Activated CD8-positive, alpha-beta T cell treated with anti-CD3 and anti-CD28 coated beads, Interleukin-2, amount 10 ng/mL, durations not matched to agents 7 days and 5 days (primary cell): ENCODE measurements at places on chromosomes 1 and 21. TPM values are rescaled to one million over a fixed set of nuclear protein-coding genes. Genes with fewer than 3 reads are reported as not detected.

Gene CD160
- total RNA-seq: 3.1 TPM

Gene CD1C
- total RNA-seq: not detected

Gene LYPLA2
- total RNA-seq: 84.2 TPM

Gene ERICH3
- not detected for total RNA-seq

Gene HIVEP3
- 11.8 TPM for total RNA-seq

Gene DR1
- 94.1 TPM for total RNA-seq

Gene NR5A2
- not detected for total RNA-seq

Gene GUCA2B
- not detected for total RNA-seq

Gene UBE2U
- total RNA-seq: not detected

Gene CHIA
- not detected for total RNA-seq

Gene CREB3L4
- 5.7 TPM for total RNA-seq

Gene DDOST
- 163 TPM for total RNA-seq

Gene ALG14
- total RNA-seq: 2.7 TPM

Gene ALX3
- total RNA-seq: not detected

Gene MAN1C1
- total RNA-seq: 16.8 TPM

Gene ENAH
- total RNA-seq: not detected

Gene SLC9A1
- 29.0 TPM for total RNA-seq

Gene KRTAP13-1
- not detected for total RNA-seq

Gene RPE65
- not detected for total RNA-seq

Gene C1orf115
- 0.08 TPM for total RNA-seq

Gene ST6GALNAC3
- total RNA-seq: not detected
